ENCODE measurements at places on chromosomes 16 and 17.

DNA sequence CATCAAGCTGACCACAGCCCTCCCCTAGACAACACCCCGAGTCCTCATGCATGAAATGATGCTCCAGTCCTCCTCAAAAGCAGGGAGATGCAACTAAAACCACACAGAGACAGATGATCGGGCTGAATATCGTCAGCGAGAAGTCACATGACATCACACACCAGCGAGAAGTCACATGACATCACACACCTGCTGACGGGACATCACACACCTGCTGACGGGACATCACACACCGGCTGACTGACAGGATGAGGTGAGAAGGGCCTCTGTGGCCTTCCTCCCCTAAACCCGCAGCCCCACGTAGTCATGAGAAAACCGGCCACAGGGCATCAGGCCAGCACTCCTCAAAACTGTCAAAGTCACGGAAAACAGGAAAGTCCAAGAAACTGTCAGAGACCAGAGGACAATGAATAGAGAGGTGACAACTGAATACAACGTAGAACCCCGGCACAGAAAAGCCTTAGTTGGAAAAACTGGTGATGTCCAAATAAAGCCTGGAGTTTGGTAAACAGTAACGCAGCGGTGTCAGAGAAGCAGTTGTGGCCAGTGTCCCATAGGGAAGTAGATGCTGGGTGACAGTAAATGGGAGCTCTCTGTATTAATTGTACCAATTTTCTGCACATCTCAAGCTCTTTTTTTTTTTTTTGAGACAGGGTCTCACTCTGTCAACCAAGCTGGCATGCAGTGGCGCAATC lies 14.3 kb downstream of the LITAF start:
- peak; percentile 55 for DNase-seq

GRCh38 chr17:50200457-50201275 lies 765 bp downstream of the COL1A1 start:
- peak; percentile 85 for DNase-seq

DNA sequence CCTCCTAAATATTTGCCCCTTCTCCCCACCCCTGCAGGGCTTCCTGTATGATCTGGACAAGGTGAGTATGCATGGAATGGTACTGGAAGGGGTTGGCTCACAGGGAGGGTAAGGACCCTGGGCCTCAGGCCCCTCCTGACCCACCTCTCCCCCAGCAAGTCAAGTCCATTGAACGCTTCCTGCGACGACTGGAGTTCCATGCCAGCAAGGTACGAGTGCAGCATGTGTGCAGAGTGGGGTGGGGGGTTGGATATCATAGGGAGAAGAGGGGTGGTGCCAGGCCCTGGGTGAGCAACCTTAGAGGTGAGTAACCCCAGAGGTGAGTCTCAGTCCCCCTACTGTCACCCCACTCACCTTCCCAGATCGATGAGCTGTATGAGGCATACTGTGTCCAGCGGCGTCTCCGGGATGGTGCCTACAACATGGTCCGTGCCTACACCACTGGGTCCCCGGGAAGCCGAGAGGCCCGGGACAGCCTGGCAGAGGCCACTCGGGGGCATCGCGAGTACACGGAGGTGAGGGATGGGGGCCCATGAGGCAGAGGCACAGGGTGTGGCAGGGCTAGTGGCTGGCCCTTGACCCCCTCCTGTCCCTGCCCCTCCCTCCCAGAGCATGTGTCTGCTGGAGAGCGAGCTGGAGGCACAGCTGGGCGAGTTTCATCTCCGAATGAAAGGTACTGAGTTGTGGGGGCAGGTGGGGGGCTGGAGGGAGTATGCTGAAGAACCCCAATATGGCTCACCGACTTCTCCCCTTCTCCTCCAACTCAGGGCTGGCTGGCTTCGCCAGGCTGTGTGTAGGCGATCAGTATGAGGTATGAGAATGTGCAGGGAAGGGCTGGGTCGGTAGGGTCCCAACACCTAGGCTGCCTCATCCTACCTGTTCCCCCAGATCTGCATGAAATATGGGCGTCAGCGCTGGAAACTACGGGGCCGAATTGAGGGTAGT lies 11.3 kb downstream of the RIPOR1 start:
- no peak for DNase-seq

GRCh38 chr17:64747938-64748540 lies 85.9 kb upstream of the SMURF2 start:
- no peak for DNase-seq

DNA sequence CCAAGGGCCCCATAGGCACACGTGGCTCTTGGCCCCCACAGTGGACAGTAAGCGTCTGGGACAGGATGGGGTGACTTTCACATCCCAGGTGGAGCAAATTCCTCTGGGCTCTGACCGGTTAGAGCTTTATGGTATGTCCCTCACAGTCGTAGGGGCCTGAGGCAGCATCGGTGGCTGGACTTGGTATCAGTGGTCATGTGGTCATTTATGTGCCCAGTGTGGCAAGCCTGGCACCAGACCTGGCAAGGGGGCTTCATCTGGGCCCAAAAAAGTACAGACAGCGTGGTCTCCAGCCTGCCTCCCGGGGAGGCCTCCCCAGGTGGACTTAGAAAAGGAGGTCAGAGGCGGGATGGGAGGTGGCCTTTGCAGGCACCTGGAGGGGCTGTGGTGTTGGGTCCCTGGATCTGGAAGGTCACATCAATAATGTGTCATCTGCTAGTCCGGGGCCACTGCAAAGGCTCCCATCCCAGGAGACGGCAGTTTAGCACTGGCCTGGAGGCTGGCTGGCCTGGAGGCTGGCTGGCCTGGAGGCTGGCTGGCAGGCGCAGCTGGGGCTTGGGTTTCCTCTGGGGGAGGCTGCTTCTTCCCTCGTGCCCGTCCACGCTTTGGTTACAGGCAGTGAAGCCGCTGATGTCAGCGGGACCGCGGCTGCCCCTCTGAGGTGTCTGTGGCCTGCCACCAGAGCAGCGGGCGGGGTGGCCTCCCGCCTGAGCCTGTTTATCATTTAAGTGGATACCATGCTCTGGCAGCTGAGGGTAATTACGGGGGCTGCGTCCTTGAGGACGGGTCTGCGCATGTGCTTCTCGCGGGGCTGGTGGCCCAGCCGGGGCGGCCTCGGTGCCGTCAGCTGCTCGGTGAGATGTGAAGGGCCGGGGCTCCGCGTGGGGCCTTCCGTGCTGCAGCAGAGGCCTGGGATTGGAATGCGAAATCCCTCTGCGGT lies 20.7 kb upstream of the CBX4 start:
- no peak for DNase-seq

DNA sequence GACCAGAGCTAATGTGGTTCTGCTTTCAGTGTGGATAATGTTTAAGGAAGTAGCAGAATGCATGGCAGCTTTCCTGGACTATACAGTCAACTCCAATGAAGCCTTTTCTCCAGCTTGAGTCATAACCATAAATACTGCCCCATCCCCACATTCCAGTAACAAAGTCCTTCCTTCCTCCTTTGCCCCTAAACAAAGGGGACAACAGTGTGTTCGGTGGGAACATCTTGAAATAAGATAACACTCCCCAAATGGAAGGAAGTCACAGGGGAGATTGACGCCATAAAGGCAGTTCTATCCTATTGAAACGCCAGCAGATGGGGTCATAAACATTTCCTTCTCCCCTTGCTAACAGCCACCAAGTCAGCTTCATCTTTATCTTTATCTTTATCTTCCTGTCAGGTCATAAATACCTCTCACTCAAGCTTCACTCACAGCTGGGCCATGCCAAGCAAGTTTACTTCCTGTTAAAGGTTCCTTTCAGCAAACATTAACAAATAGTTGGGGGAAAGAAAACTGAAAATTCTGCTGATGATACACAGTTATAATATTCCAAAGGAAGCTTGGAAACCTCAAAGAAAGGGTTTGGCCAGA lies 136.7 kb downstream of the SNX11 start:
- DNase-seq = no peak

DNA sequence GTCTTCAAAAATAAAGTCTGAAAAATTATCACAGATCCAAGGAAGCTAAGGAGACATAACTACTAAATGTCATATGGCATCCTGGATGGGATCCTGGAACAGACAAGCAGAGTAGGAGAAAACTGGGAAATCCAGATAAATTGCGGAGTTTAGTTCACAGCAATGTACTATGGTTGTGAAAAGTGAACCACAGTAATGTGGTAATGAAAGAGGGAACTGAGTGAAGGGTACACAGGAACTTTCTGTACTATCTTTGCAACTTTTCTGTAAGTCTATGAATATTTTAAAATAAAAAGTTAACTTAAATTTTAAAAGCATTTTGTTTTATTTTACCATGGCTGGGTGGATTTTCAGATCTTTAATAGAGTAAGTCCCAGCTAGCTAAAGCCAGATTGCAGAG lies 16.3 kb downstream of the SLFN12L start:
- DNase-seq = no peak

GRCh38 chr17:49873466-49873865 lies 25.6 kb upstream of the TAC4 start:
- DNase-seq = no peak

DNA sequence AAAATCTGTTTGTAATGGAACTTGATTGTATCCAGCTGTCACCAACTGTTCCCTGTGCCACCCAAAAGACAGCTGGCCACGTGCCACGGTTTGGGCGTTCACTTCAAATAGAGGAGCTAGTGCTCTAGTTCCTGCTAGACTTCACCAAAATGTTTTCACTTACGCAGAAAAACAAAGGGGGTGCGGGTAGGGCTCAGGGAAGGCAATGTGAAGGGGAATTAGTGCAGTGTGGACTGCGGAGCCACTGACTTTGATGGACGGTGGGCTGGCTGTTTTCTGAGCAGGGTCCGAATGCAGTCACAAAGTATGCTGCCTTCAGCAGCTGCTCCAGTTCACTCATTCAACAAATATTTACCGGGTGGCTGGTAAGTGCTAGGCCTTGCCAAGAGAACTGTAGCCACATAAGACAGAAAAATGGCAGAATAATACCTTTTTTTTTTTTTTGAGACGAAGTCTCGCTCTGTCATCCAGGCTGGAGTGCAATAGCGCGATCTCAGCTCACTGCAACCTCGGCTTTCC lies 7.6 kb upstream of the CYTH1 start:
- no peak for DNase-seq

GRCh38 chr17:5784791-5785190 lies 200.5 kb upstream of the NLRP1 start:
- DNase-seq = no peak

- no peak for DNase-seq
Observed at GRCh38 chr17:39099663-39100286, 51.7 kb downstream of the PLXDC1 start.

DNA sequence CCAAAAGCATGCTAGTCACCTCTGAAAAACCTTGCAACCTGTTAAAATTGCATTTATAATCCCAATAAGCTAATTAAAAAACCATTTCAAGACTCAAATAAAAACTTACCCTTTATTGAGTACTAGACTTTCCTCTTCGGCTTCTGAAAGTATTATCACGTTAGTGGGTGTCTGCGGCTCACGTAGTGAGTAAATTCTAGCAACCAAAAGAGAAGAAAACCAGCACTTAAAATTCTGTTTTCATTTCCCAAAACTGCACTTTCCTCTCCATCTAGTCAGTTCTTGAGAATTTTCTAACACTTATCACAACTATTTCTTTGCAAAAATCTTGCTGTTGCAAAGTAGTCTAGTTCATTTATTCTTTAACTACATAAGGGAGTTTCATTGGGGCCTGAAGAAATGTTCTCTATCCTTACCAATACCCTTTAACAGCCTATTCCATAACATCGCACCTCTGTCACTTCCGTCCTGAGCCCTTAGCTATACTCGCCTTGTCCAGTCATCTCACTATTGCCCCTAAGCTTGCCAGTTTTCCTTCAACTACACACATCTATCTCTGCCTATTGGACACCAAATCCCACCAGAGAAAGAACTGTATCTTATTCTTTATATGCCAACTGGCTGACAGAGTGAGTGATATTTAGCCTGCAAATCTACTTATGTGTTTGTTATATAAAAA lies 8.7 kb downstream of the NUP88 start:
- no peak for DNase-seq

DNA sequence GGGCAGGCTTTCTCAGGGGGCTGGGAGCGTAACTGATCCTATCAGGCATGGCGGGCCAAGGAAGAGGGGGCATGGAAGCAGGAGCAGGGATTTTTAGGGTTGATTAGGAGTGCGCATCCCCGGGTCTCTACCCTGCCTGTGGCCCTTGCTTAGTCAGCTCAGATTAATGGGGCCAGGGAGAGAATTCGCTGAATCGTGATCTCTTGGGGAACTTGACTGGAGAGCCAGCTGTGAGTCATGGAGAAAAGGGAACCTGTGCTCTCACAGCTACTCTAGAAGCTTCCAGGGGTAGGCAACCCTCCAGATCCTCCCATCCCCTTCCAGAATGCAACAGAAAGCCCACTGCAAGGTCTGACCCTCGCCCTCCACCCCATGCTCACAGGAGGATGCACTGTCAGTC lies 3.6 kb downstream of the FOXN1 start:
- DNase-seq = no peak

- no peak for DNase-seq
Observed at GRCh38 chr17:62665599-62665998, 38.1 kb downstream of the MRC2 start.

GRCh38 chr17:72592967-72593325 lies 472.1 kb downstream of the SOX9 start:
- no peak for DNase-seq

DNA sequence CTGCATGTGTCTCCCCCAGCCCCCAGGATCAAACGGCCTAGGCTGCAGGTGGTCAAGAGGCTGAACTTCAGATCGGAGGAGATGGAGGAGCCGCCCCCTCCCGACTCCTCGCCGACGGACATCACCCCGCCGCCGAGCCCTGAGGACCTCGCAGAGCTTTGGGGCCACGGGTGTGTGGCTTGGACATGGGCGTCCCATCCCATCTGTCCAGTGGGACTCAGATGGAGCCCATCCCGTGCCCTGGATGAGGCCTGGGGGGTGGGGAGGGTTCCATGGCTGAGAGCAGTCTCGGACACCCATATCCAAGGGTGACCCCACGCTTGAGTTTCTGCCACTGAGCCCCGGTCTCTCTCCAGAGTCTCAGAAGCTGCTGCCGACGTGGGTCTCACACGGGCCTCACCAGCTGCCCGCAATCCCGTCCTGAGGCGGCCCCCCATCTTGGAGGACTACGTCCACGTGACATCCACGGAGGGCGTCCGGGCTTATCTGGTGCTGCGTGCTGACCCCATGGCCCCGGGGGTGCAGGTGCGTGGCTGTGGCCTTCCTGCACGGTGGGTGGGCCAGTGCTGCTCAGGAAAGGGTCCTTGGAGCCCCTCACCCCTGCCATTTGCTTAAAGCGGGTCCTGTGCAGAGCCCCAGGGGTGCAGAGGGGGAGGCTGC lies 901 bp downstream of the CHTF18 start:
- DNase-seq = no peak

DNA sequence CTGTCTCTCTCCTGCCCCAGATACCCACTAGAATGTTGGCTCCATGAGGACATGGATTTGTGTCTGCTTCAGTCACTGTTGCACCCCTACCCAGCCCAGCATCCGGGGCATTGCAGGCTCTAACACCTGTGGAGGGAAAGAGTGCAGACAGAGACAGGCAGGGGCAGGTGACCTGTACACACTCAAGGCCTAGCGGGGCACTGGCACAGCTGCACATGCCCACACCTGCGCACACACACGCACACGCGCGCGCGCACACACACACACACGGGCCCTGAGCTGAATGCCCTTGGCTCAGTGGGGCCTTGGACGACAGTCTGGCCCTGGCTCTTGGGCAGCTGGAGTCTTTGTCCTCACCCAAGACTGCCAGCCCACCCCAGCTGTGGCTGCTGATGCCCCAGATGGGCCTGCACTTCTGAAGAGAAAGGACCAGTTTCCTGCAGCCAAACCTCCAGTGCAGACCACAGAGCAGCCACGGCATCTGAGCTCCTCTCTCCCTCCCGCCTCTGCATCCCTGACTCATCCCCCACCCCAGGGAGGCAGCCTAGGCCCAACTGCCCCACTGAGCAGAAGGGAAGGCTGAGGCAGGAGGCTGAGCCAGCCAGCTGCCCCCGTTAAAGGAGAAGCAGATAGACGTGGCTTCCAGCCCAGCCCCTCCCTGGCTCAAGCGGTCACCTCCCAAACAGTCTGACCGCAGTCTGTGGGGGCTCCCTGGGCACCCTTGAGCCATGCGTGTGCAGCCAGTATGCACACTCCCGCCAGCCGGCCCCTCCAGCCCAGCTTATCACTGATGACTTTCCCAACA lies 12.3 kb upstream of the RAI1 start:
- no peak for DNase-seq

All from memory B cell (primary cell).